ENCODE measurements at places on chromosomes 3 and 15.

DNA sequence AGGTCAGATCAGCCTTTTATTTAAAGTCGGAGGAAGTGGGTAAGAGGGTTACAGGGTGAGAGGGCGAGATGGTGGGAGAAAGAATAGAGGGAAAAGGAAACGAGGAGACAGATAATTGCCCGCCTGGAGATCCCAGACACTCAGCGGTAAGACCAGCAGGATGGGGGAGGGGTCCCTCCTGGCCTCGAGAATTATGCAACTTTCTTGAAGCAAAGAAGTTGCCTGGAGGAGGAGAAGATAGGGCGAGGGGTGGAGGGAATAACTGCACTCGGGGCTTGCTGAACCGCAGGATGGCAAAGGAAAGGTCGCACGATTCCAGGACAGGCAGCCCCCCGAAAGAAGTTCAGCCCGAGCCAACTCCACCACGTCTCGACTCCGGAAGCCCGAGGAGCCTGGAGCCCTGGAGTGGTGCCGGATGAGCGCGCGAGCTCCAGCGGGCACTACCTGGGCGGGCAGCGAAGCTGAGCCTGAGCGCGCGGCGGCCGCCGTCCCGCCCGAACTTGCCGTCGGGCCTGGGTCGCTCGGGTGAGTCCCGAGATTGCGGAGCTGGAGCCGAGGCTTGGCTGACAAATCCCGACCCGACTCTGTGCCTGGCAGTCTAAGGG, 402 bp downstream of the WWTR1 start:
- no peaks in the 10 kb centered on the region for H3K27me3 ChIP-seq
- H3K36me3 ChIP-seq = no peaks in the 10 kb centered on the region

DNA sequence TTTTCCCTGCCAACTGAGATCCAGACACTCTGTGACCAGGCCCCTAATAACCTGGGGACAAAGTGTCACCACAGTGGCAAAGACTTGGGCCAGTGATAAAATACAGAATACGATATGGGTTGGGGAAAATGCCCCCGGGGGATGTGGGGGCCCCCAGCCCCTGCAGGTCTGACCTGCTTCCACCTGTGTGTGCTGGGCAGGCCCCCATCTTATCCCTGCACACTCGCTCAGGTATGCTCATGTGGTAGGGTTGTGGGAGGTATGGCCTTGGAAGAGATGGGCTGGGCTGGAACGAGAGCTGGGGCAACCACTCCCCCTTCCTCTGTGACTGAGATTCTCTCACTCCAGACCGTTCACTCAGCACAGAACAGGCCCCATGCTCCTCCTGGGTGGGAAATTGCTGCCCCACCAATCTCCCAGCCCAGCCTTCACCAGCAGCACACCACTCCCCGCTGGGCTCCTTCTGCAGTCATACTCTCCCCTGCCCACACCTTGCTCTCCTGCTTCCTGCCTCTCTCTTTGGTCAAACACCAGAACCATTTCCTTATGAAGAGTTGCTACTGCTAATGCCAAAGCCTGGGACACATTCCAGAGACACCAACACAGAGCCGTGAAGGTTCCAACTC, 9.6 kb upstream of the CPEB1 start:
- DNase-seq = no peak
- no peak overlapping the region for H3K27ac ChIP-seq
- no peaks in the 10 kb centered on the region for H3K36me3 ChIP-seq
- no peaks in the 10 kb centered on the region for H3K4me1 ChIP-seq
- H3K4me3 ChIP-seq = no peak overlapping the region

DNA sequence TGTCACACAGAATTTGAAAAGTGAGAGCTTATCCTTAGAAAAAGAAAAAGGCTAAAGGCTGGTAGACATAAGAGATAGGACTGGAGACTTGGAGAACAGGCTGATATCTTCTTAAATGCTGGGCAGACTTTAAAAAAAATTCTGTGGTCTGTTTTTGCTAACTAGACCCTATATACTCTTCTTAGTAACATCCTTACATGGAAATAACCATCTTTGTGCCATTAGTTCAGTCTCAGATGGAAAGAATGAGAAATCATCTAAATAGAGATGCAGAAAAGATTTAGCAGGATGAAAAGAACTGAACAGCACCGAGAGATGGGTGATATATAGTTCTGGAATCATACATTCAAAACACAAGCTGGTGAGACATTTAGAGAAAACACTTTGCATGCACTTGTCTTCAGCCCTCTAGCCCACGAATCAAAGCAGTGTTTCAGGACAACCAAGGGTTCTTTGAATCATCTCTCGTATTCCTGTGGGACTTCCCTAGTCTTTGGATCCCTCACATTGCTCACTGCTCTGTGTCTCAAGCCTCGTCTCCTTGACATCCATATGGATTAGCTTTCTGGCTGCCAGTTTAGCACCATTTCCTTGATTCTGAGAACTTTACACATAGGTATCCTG, 93.0 kb upstream of the LYSMD4 start:
- no peak for DNase-seq
- no peak overlapping the region for H3K4me3 ChIP-seq
- H3K27me3 ChIP-seq = no peaks in the 10 kb centered on the region
- no peaks in the 10 kb centered on the region for H3K4me1 ChIP-seq

GRCh38 chr15:40695469-40695890, 506 bp downstream of the RAD51 start:
- H3K27ac ChIP-seq = peak overlapping the region; percentile 93
- no peaks in the 10 kb centered on the region for H3K27me3 ChIP-seq
- DNase-seq = no peak
- peaks cover 35% of the 10 kb centered on the region for H3K36me3 ChIP-seq
- H3K4me1 ChIP-seq = peaks cover 36% of the 10 kb centered on the region
- H3K4me3 ChIP-seq = peak overlapping the region; percentile 66

- H3K4me1 ChIP-seq = no peaks in the 10 kb centered on the region
- DNase-seq = no peak
- no peaks in the 10 kb centered on the region for H3K27me3 ChIP-seq
- H3K36me3 ChIP-seq = no peaks in the 10 kb centered on the region
- H3K27ac ChIP-seq = no peak overlapping the region
These were observed 64.2 kb downstream of the SCAPER start for GRCh38 chr15:76840830-76841460.

GRCh38 chr3:152706991-152707713, 127.8 kb upstream of the P2RY1 start:
- no peaks in the 10 kb centered on the region for H3K4me1 ChIP-seq
- H3K4me3 ChIP-seq = no peak overlapping the region
- H3K27ac ChIP-seq = no peak overlapping the region
- DNase-seq = no peak

- H3K36me3 ChIP-seq = no peaks in the 10 kb centered on the region
- H3K4me3 ChIP-seq = no peak overlapping the region
- H3K27ac ChIP-seq = no peak overlapping the region
These were observed 791.3 kb upstream of the LMCD1 start for GRCh38 chr3:7710284-7710683.

GRCh38 chr15:53196242-53196641, 406.1 kb upstream of the ONECUT1 start:
- no peaks in the 10 kb centered on the region for H3K36me3 ChIP-seq
- H3K4me3 ChIP-seq = no peak overlapping the region
- no peak overlapping the region for H3K27ac ChIP-seq
- no peaks in the 10 kb centered on the region for H3K27me3 ChIP-seq

DNA sequence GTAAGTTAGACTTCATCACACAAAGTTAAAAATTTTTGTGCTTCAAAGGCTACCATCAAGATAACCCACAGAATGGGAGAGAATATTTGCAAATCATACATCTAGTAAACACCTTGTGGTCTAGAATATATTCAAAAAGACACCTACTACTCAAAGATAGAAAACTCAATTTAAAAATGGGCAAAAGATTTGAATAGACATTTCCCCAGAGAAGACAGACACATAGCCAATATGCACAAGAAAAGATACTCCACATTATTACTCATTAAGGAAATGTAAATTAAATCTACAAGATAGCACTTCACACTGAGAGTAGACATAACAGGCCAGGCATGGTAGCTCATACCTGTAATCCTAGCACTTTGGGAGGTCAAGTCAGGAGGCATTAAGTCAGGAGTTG, 87.8 kb upstream of the MANF start:
- no peak for DNase-seq
- H3K27me3 ChIP-seq = no peaks in the 10 kb centered on the region
- H3K4me1 ChIP-seq = no peaks in the 10 kb centered on the region
- H3K4me3 ChIP-seq = no peak overlapping the region

GRCh38 chr3:114308377-114308776, 14.5 kb downstream of the TIGIT start:
- no peak for DNase-seq
- H3K36me3 ChIP-seq = no peaks in the 10 kb centered on the region
- H3K4me1 ChIP-seq = no peaks in the 10 kb centered on the region
- H3K4me3 ChIP-seq = no peak overlapping the region

GRCh38 chr3:38383156-38383875, 36.7 kb downstream of the XYLB start:
- H3K27ac ChIP-seq = no peak overlapping the region
- H3K4me3 ChIP-seq = no peak overlapping the region
- H3K27me3 ChIP-seq = no peaks in the 10 kb centered on the region
- peaks cover 49% of the 10 kb centered on the region for H3K36me3 ChIP-seq
- DNase-seq = no peak

GRCh38 chr15:70627734-70628548, 135.4 kb downstream of the UACA start:
- no peaks in the 10 kb centered on the region for H3K36me3 ChIP-seq
- no peak overlapping the region for H3K27ac ChIP-seq
- H3K4me3 ChIP-seq = no peak overlapping the region
- no peak for DNase-seq
- H3K27me3 ChIP-seq = no peaks in the 10 kb centered on the region

All from DND-41 (cell line).